ENCODE measurements at places on chromosomes 1 and 21.

DNA sequence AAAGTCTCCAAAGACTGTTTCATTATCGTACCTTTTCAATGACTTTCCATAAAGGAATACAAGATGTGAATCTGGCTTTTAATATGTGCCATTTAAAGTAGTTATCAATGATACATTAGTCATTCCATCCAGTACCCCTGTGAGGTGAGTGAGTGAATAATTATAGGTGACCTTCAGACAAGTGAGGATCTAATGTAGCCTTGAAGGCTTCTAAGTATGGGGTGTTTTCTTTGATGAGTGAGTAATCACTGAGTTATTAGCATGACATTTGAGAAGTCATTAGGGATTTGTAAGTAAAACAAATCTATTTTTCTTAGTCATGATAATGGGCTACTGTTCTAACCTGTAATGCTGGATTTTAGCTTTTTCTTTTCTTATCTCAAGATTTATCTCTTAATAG is 831.4 kb downstream of the ADGRL2 start:
- DNase-seq, result no peak

- no peak for DNase-seq
Observed at GRCh38 chr1:157035121-157035520, 10.4 kb downstream of the ARHGEF11 start.

DNA sequence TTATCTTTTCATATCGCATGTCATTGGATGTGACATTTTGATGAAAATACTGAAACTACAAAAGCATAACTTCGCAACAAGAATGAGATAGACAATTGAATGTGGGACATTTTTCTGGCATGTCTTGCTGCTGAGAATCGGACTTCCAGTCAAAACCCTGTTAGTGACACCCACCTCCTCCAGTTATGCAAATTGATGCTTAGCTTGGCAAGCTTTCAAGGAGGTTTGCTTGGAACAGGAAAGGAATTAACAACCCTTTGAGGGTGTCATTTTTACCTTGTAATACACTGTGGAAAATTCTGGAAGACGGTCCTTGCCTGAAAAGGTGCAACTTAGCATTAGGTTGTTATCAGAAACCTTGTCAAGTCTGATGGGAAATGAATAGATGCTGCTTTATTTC is 38.8 kb upstream of the FAM3B start:
- DNase-seq, result no peak

- DNase-seq, result no peak
Observed at GRCh38 chr1:54404939-54405897, 976 bp downstream of the SSBP3 start.

GRCh38 chr1:66176832-66177231 is 357.1 kb upstream of the SGIP1 start:
- DNase-seq, result no peak

GRCh38 chr1:67124455-67124854 is 10.3 kb downstream of the C1orf141 start:
- DNase-seq, result no peak

- DNase-seq, result no peak
Observed at GRCh38 chr1:214136324-214136919, 144.5 kb upstream of the SMYD2 start.

- DNase-seq, result no peak
Observed at GRCh38 chr1:68093737-68094136, 43.3 kb upstream of the DIRAS3 start.

DNA sequence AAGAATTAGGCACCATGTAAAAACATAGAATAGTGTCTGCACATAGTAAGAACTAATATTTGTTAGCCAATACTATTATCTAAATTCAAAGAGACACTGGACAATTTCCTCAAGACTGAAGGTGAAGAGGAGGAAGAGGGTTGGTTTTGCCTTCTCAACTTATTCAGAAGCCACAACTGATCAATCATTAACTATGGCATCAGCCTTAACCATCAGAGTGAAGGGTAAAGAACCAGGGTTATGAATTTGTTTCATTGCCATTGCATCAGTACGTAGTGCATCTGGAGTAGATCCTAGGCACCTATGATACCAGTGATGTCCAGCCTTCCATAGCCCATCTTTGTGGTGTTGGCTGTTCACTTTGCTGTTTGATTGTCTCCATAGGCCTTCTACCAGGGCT is 421.7 kb upstream of the DEPDC1 start:
- DNase-seq, result no peak

- DNase-seq, result no peak
Observed at GRCh38 chr1:174204697-174205308, 45.5 kb downstream of the RABGAP1L start.

DNA sequence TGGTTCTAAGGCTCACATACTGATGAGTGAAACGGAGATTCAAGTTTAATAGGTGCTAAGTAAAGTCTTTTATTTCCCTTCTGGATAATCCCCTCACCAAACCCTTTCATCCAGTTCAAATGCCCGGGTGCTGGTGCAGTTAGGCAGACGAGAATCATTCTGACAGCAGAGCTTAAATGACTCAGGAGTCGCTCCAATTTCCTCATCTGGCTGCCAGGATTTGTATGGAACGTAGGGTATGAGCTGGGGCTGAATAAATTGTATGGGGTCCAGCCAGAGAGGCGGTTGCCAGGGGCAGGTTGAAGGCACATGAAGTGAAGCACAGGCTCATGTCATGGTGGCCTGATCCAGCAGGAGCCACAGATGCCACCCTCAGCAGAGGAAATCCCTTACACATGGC is 76.0 kb downstream of the PAPPA2 start:
- no peak for DNase-seq

- DNase-seq, result no peak
Observed at GRCh38 chr1:8435569-8436071, 117.7 kb downstream of the SLC45A1 start.

DNA sequence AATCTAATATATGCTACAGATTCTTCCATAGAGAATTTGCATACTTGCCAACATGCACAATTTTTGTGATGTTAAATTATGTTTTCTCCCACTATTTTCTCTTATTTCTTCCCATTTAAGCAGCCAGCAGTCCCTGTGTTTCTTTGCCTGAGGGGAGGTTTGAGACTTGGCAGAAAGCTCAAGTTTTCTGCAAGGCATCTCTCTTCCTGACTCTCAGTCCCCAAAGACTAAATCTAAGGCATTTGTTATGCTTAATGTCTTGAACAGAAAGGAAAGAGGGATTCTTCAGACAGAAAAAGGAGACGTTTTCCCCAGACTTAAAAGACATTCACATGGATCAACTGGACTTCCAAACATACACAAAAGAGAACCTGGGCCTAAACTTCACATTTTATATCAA is 354.4 kb downstream of the RYR2 start:
- no peak for DNase-seq

DNA sequence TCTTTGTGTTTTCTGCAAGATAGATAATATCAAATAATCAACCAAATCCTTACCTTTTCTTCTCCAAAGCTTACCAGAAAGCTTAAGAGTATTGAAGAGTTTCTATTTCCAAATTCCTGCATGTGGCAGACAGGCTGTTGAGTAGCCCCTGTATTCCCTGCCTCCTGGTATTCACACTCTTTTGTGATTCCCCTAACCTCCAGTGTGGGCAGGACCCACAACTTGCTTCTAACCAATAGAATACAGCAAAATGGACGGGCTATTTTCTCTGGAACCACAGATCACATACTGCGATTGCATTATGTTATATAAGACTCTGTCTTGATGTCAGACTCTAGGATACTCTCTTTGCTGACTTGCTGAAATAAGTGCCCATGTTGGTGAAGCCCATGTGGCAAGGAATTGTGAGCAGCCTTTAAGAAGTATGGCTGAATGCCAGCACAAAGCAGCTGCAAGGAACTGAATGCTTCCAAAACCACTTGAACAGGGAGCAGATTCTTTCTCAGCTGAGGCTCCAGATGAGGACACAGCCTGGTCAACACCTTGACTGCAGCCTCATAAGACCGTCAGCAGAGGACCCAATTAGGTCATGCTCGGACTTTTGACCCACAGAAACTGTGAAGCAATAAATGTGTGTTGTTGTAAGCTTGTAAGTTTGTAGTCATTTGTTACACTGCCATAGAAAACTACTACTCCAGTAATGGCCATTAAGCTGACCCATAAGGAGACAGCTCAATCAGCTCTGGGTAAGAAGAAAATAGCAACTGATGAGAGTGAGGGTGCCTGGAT is 47.9 kb upstream of the PLXNA2 start:
- no peak for DNase-seq

GRCh38 chr1:42788021-42788420 is 3.2 kb downstream of the TMEM269 start:
- no peak for DNase-seq

GRCh38 chr1:35499652-35500176 is 57.5 kb downstream of the KIAA0319L start:
- no peak for DNase-seq

GRCh38 chr1:1215080-1215676 is 1.2 kb upstream of the TNFRSF4 start:
- no peak for DNase-seq

GRCh38 chr1:200354243-200354642 is 55.6 kb downstream of the ZNF281 start:
- DNase-seq, result no peak

DNA sequence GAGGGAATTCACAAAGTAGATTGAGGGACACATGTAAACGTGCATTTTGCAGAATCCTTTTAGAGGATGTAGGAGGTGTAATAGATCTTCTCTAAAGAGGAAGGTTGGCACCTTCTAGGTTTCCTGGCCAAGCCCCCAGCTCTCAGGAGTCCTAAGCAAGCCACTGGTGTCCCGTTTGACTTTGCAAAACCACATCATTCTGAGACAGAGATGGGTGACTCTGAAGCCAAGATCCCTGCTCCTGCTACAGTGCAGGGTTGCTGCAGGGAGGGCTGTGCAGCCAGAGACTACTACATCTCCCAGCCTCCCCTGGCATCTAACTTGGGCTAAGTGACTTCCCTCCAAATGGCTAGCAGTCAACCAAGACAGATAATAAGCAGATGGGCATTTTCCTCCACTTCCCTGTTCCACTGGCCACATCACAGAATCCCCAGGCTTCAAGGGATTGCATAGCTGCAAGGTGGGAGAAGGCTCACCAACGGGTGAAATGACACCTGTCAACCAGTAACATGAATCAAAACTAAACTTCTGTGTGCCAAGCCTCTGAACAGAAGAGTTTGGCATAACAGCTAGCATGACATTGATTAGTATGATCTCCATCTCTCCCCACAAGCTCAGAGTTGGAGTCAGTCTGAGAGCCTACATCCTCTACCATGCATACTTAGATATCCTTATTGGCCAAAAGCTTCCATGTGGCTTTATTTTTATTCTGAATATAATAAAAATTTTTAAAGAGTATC is 129.6 kb upstream of the COA6 start:
- DNase-seq, result no peak

GRCh38 chr1:215539803-215540570 is 27.1 kb upstream of the KCTD3 start:
- DNase-seq, result no peak

DNA sequence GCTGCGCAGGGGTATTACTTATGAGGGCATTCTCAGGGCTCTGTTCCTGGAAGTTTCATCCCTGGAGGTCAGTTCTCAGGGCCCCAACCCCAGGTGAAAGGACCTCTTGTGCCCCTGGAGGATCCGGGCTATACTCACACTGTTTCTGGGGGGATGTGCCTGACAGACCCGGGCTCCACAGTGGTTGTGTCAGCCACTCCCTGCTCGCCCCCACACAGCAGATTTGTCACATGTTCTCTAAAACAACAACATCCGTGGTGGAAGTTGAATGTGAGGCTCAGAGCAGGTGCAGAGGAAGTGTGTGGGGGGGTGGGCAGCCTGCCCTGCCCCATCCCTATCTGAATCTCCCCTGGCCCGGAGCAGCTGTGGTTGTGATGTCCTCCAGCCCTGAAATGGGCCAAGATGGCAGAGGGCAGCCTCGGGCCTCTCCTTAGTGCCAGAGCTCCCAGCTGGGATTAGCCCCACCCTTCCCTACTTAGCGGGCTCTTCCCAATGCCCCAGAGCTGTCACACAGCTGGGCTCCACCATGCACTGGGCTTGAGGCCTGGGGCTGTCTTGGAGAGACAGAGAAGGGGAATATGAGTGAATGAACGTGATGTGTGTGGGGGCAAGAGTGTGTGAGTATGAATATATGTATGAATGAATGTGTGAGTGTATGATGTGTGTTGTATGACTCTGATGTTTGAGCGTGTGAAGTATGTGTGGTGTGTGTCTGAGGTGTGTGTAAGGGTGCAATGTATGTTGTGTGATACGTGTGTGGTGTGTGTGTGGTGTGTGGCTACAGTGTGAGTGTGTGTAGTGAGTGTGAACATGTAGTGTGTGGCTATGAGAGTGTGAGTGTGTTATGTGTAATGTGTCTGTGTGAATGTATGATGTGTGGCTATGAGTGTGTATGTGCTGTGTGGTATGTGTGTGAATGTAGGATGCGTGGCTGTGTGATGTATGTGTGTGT is 1.5 kb upstream of the FCMR start:
- no peak for DNase-seq

GRCh38 chr1:232622981-232623380 is 7.0 kb downstream of the SIPA1L2 start:
- no peak for DNase-seq

GRCh38 chr1:226314055-226314454 is 5.1 kb upstream of the LIN9 start:
- no peak for DNase-seq

GRCh38 chr1:169630006-169630405 is at the start of gene SELP:
SELP (minus strand) TSS chr1:169630124; CDS start chr1:169630074, 50 bp downstream.
- no peak for DNase-seq

GRCh38 chr1:12052008-12052573 is 11.0 kb upstream of the TNFRSF8 start:
- no peak for DNase-seq

DNA sequence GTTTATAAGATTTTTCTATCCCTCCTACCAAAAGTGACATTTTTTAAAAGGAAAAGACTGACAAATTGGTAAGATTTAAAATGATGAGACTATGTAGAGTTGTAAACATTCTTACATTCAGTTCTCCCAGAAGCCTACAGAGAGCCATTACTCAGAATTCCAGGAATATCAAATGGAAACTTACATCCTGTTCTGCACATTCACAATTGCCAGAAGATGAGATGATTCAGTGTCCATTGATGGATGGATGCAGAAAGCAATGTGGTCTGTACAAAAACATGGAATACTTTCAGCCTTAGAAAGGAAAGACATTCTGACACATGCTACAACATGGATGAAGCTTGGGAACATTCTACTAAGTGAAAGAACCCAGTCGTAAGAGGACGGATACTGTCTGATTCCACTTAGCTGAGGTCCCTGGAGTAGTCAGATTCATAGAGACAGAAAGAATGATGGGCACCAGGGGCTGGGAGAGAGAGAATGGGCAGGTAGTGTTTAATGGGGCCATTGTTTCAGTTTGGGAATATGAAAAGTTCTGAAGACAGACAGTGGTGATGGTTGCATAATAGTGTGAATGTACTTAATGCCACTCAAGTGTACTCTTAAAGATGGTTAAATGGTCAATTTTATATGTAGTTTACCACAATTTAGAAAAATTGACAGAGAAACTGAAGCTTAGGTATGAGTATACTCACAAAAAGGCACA is 16.6 kb downstream of the MX1 start:
- DNase-seq, result no peak

DNA sequence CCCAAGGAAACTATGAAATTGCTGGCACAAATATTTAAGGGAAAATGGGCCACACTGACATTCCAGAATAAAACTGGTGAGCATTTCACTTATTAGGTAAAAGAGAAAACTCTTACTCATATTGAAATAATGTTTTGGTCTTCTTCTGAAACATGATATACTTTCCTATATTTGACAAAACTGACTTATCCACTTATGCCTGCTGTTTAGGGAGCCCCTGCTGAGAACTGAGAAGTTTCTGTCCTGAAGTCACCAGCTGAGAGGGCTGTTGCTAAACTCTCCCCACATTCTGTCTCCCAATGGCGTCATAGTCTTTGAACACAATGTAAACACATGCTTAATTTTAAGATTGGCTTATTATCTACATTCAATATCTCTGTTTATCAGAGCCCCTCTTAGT is 46.8 kb upstream of the ZC3H11B start:
- DNase-seq, result no peak

- no peak for DNase-seq
Observed at GRCh38 chr21:15976807-15977206, 247.0 kb downstream of the USP25 start.
